Type B pancreatic cell (in vitro differentiated cells): ENCODE measurements at places on chromosomes 7 and 10.

GRCh38 chr10:33680036-33680435 is 345.6 kb upstream of the NRP1 start:
- no peak for DNase-seq

GRCh38 chr10:31803606-31804351 is 124.9 kb downstream of the ARHGAP12 start:
- no peak for DNase-seq

GRCh38 chr7:26441002-26441521 is 149.4 kb downstream of the SNX10 start:
- DNase-seq: no peak

GRCh38 chr7:85290269-85290668 is 103.4 kb upstream of the SEMA3D start:
- no peak for DNase-seq

DNA sequence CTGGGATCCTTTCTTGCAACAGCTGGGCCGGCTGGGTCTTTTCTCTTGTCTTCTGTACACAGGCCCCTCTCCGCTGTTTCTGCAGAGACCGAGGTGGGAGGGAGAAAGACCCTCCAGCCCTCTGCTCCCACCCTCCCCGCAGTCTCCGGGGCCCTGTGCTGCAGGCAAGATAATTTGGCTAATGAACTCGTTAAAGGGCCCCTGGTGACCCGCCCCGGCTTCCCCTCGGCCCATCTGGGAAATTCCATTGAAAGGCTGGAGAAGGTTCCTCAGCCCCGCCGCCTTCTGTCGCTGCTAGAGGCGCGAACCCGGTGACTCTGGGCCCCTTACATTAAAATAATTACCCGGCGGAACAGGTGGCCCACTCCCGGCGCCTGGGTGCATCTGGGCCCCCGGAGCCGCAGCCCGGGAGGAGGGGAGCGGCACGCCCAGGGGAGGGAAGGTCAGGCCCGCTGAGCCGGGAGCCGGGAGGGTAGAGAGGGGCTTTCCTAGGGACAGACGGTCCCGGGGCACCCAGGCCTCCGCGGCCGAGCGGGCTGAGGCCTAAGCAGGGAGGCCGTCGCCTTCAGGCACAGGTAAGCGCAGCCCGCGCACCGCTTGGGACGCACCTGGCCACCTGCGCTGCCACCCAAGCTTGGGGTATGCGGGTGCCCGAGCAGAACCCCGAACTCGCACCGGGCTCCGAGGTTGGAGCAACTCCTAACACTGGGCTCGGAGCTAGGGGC is 7.3 kb upstream of the MNX1 start:
- peak; percentile 60 for DNase-seq

GRCh38 chr10:77339166-77339565 is 298.4 kb downstream of the KCNMA1 start:
- no peak for DNase-seq

DNA sequence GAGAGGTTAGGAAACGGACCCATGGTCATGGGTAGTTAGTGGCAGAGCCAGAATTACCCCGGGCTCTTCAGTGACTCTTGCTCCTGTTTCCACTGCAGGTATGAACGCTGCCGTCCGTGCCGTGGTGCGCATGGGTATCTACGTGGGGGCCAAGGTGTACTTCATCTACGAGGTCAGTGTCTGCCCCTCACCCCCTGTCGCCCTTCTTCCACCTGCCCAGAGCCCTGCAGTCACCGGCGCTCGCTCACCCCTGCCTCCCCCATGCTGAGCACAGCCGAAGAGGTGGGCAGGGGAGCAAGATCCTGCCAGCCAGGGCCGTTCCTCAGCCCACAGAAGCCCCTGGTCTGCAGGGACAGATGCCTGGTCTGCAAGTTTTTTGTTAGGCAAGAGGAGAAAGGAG is 14.9 kb downstream of the PFKP start:
- no peak for DNase-seq
